Activated T-cell treated with anti-CD3 and anti-CD28 coated beads, Interleukin-2, amount 50 U/mL, for 48 hours (primary cell): ENCODE measurements at places on chromosomes 5 and 9.

DNA sequence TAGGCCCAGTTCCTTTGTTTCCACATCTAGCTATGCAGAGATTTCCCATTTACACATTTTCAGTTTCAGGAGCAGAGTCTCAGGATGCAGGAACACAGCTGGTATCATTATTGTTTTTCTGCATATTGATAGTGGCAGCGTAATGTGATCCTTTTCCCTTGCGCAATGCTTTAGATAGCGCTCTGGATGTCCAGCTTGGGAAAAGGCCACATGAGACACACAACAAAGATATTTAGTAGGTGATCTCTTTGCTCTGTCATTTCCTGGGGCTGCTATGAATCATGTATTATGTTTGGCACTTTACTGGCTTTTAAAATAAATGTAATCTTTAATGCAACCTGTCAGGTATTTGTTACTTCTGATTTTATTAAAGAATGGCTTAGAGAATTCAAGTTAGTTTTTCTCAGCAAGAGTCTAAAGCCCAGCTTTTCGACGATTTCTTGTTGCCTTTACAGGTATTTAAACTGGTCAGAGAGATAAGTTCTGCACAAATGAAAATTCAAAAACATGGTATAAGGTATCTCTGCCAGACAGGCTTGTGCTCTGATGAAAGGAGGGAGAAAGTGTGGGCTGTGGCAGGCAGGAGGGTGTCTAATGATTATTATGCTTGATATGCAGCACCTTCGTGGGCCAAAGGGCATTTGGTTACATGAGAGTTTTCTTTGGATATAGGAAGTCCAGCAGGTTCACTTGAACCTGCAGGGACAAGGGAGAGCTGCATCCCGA lies 42.2 kb downstream of the PTTG1 start:
- no peak for DNase-seq

DNA sequence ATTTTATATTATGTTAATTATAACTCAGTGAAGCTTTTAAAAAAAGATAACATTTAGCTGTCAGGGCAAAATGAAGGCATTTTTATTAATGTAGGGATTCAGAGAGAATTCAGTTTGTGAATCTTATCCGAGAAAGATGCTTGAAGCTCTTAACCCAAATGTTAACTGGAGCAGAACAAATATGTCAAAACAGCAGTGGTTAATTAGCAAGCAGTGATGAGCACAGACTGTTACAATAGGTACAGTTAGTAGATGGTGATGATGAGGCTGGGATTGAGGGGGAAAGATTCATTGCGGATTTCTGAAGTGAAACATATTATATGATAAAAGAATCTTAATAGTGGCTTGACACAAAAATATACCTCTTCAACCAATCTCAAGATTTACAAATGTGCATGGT lies 356.7 kb downstream of the DIRAS2 start:
- no peak for DNase-seq

DNA sequence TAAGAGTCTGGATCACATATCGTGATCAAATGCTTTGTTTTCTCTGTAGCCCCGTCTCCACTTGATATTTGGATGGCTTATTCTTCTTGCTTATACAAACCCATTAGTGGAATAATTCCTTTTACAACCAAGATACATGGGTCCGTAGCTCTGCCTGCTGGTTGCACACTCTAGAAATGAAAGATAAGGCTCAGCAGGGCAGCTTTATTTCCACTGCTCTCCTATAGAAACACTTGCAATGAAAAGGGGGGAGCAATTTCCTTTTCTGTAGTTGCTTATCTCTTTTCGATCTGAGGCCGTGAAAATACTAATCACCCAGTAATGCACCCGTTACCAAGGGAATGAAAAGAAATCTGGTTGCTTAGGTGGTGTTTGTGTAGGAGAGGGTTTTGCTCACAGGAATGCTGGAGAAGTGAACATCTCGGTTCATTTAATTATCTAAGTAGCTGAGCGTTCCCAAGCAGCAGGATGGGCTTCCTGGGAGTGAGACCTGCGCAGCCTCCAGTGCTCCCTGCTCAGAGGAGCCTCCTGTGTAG lies 131.7 kb downstream of the ADAMTS16 start:
- no peak for DNase-seq

DNA sequence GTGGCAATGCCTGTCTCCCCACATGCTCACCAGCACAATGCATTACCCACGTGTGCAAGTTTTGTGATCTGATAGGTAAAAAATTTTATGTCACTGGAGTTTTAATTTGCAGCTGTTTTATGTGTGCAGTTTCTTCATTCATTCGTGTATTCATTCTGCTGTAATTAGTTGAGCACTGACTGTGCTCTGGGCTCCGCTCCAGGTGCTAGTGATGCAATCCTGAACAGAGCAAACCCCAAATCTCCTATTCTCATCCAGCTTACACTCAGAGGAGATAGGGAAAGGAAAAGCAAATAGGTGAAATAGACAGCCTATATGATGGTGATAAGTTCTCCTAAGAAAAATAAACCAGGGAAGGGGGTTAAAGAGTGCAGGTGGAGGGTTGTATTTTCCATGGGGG lies 148.4 kb downstream of the TENT4A start:
- DNase-seq = no peak

DNA sequence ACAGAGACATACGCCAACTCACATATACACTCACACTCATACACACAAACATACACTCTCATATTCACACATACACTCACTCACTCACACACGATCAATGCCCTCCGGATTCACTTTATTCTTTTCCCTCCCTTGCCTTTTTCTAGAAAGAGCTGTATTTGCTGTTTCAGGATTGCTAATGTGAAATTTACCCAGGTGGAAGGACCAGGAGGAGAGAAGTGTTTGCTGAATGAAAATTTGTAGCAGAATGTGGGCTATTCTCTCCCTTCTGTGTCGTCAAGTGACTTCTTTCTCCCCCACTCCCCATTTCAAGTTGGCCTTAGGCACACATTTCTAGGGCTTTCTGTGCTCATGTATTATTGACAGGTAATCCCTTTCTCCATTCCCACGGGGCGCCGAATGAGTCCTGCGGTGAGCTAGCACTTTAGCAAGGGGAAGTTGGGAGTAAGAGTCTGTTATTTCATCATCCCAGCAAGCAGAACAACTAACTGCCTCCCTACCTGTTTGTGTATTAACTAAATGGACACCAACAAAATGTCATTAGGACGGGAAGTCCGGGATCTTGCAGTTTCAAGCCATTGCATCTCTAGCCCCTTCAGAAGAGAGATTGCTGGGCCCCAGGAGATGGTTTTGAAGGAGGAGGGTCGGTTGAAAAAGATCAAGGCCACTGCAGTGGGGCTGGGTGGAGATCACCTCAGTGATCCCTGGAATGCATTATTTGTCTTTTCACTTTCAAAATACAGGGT lies 97.1 kb upstream of the TAF11L2 start:
- DNase-seq = no peak

DNA sequence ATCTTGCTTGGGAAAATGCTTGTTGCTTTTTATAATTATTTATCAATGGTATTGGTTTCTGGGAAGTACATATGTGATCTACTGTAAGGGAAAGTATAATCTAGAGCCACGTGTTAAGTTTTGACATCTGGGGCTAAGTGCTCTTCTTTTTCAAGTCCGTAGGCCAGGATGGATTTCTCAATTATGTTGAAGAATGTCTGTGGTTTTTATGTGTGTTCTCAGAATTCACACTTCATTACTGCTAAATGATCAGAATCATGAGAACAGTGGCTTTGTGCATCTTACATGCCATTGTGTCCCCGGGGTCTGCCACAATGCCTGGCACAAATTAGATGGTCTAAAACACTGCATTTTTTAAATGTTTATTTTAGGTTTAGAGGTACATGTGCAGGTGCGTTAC lies 14.5 kb upstream of the AUH start:
- DNase-seq = no peak
